ENCODE measurements at places on chromosomes 7 and 10. TPM values are rescaled to one million over a fixed set of nuclear protein-coding genes. Genes with fewer than 3 reads are reported as not detected.

NAT16 gene
- polyA plus RNA-seq = 7.5 TPM

RELN gene
- polyA plus RNA-seq = 63.2 TPM

DNA sequence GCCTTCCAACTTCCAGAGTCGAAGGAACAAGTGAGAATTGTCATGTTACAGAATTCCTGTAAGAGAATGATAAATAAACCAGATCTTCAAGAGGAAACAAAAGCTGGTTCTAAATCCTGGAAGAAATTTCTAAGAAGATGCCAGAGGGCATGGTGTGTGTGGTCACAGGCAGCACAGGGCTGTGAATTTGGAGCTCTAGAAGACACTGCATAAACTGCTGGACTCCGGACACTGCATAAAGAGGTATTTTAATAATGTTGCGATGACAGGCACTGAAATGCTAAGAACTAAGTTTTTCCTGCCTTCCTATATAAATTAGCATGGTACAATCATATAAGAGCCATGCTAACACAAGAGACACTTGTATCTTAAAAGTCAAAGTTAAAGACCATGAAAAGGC is 86.0 kb downstream of the LARP4B start:
- no peak for DNase-seq

DNA sequence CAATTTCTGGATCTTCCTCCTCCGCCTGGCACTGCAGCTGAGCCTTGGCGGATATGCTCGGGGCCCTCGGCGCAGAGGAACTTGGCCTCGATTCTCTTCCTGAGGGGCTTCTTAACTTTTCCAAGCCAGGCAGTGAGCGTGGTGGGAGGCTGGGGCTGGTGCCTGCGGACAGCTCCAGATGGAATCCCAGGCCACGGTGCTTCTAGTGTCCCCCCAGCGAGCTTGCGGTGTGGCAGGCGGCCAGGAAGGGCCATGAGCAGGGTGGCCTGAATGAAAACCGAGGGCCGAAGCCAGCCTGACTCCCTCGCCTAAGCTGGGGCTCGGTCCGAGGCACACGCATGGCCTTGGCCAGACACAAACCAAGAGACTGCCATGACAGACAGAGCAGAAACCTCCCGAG is 31.3 kb downstream of the RCC1L start:
- no peak for DNase-seq

DNA sequence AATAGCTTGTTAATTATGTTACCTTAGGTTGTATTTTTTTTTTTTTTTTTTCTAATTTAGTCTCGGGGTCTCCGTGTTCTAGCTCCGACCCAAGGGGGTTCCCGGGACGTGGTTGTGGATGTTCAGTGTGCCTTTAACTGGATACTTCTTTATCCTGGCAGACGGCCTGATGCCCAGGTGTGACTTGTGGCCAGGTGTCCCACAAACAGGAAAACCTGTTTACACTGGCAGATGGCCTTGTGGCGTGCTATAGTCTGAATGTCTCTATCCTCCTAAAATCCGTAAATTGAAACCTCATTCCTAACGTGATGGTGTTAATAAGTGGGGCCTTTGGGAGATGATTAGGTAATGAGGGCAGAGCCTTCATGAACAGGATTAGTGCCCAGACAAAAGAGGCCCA is 546.4 kb upstream of the C7orf33 start:
- no peak for DNase-seq

- DNase-seq = no peak
Measured at GRCh38 chr7:2417981-2418481, 14.6 kb downstream of the CHST12 start.

GRCh38 chr10:130930821-130931220 is 380.7 kb downstream of the TCERG1L start:
- DNase-seq = no peak

All from spinal cord (tissue), 10 donors.